ENCODE measurements at places on chromosomes 5 and 9.

GRCh38 chr5:112867411-112867810 lies 6.3 kb downstream of the SRP19 start:
- DNase-seq: no peak

GRCh38 chr9:124553738-124554137 lies 46.5 kb upstream of the NR5A1 start:
- no peak for DNase-seq

DNA sequence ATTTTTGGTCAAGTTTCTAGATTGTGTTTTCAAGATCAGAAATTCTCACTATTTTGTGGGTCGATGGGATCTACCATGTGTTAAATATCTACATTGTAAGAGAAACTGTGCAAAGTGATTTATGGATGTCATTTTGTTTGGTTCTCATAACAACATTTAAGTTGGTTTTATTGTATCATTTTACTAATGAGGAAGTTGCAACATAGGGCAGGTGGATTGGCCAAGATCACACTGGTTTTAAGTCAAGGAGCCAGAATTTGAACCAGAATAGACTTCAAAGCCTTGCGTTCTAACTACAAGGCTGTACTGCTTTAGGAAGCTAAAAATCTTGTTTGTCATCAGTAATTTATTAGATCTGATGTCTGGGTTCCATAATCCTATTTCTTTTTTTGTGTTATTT lies 23.4 kb downstream of the SH3TC2 start:
- no peak for DNase-seq

DNA sequence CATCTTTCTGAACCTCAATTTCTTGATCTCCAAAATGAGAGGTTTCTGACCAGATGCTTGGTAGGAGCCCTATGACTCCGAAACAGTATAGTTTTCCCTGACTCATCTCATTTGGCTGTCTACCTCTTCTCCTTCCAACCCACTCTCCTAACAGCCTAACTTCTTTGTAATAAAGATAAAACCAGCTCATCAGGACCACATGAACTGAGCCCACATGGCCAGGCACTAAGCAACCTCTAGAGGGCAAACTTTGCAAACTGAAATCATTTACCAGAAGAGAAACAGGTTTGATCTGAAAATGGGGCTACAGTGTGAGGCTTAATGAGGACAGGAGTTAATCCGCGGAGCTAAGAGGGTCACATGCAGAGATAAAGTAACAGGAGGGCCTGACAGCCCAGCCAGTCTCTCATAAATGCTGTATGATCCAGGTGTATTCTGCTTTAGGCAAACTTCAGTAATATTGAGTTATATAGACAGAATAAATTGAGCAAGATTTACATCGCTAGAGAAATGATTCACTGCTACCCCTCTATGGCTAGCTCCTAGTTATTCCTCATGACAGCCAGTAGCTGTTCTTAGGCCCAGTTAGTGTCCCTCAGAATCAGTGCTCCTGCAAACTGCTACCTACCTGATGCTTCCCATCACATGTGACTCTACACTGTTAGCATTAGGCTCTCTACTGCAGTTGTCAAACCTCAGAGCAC lies 64.6 kb downstream of the ABCA1 start:
- DNase-seq: peak; percentile 80

DNA sequence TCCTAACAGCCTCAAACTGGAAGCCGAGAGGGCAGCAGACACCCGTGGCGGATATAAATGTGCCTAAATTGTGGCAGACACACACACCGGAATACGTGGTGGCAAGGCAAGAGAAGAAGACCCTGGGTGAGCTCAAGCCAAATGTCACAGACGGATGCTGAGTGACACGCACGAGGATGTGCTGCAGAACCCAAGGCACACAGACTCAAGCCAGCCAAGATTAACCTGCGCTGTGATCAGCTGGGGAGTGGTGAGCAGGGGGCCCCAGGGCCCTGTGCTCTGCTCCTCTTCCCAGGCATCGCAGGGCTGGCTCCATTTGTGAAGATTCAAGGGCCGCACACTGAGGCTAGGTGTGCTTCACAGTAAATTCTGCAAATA lies 16.4 kb downstream of the SEMA4D start:
- DNase-seq: no peak

GRCh38 chr9:86303316-86303975 lies 21.1 kb upstream of the ISCA1 start:
- DNase-seq: no peak

GRCh38 chr9:71250581-71250980 lies 129.2 kb upstream of the TRPM3 start:
- no peak for DNase-seq

- DNase-seq: no peak
Measured at GRCh38 chr5:160773646-160774410, 78.2 kb downstream of the ATP10B start.

DNA sequence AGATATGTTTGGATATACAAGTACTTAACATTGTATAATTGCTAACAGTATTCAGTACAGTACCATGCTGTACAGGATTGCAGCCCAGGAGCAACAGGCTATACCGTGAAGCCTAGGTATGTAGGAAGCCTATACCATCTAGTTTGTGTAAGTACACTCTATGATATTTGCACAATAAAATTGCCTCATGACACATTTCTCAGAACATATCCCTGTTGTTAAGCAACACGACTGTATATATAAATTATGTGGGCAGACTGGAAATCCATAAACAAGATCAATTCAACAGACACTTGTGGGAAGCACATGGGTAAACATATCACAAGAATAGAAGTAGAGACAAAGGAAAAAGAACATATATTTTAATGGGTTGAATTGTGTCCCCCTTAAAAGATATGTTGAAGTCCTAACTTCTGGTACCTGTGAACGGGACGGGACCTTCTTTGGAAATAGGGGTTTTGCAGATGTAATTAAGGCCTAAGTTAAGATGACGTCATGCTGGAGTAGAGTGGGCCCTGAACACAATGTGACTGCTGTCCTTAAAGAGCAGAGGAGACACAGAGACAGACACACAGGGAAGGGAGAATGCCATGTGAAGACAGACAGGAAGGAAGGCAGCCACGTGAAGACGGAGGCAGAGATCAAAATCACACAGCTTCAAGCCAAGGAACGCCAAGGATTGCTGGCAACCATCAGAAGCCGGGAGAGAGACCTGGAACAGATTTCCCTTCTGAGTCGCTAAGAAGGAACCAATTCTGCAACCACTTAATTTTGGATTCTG lies 76.3 kb downstream of the SCAI start:
- no peak for DNase-seq

DNA sequence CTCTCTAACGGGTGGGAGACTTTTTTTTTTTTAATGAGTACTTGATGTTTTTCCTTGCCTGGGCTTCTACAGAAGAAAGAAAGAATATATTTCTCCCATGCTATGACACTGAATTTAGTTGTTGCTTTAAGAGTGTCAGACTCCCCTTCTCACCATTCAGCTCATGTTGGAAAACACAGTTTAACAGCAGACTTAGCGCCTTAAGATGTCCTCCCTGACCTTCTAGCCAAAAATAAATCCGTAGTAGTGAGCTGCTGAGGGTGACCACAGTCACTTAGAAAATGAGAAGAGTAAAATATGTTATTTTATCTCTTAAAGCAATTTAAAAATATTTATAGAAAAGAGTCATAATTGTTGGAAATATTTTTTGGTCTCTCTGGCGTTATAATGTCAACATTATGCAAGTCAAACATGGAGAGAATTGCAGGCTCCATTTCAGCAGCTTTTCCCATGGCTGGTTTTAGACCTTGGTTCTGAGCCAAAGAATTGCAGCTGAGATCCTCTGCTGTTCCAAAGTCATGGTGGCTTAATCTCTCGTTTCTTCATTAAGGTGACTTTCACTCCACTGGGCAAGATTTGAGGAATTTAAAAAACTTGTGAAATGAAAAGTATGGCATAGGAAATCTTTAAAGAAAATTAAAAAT lies 143.5 kb downstream of the GHR start:
- no peak for DNase-seq

DNA sequence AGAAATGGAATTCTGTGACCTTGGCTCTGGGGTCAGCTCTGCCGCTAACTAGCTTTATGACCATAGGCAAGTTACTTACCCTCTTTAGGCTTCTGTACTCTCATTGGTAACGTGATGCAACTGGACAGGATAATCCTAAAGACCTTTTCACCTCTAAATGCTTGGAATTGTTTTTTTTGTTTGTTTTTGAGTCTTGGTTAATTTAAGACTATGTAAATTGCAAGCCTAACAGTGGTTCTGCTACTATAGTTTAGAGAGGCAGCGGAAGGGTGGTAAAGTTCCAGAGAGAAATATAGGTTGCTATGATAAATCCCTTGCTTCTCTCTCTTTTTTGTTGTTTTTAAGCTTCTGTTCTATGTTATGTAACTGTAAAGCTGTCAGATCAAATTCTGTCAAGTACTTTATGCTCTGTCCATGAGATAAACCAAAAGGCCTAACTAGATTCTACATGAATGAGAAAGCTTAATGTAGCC lies 17.6 kb downstream of the FAM169A start:
- no peak for DNase-seq

- DNase-seq: no peak
Measured at GRCh38 chr9:114001794-114002261, 76.3 kb downstream of the AMBP start.

All from hematopoietic multipotent progenitor cell treated with erythropoietin and hydrocortisone succinate and interleukin-3 and kit ligand, for 8 days (in vitro differentiated cells).